ENCODE measurements at places on chromosomes 7 and 10. TPM values are rescaled to one million over a fixed set of nuclear protein-coding genes. Genes with fewer than 3 reads are reported as not detected.

- DNase-seq, result no peak
These were observed 107.1 kb downstream of the INPP5A start for GRCh38 chr10:132644527-132645246.

- no peak for DNase-seq
These were observed 1.8 kb downstream of the PGAM2 start for GRCh38 chr7:44063547-44063893.

DNA sequence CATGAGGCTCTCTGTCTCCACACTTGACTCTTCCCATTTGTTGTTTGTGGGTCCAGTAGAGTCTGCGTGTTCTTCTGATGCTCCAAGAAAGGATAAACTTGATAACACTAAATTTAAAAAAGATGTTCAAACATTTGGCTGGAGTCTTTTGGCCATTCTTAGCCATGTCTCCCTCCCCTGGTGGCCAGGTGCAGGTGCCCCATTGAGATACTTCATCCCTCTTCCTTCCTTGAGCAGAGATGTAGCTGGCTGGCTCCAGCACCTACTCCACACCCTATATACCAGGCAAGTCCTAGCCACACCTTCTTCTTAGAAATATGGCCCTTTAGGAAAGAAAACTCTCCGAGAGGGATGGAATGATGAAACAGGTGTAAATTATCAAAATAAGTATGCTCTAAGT, 103.2 kb upstream of the GJD4 start:
- DNase-seq, result no peak

Gene ZNF282
- 22.3 TPM for polyA plus RNA-seq

All from right lung (tissue), 10 donors.